ENCODE measurements at places on chromosomes 12 and 14. TPM values are rescaled to one million over a fixed set of nuclear protein-coding genes. Genes with fewer than 3 reads are reported as not detected.

DICER1 gene
- total RNA-seq = 28.7 TPM

RPS6KL1 gene
- total RNA-seq = 1.2 TPM

ATL1 gene
- total RNA-seq = 16.2 TPM

SRGAP1 gene
- 17.5 TPM for total RNA-seq

LTBR gene
- 78.4 TPM for total RNA-seq

FGF6 gene
- not detected for total RNA-seq

C12orf56 gene
- 0.77 TPM for total RNA-seq

FITM1 gene
- total RNA-seq = under 0.01 TPM

SMIM41 gene
- 2.0 TPM for total RNA-seq

CIDEB gene
- total RNA-seq = 0.51 TPM

TUNAR gene
- not detected for total RNA-seq

LGMN gene
- total RNA-seq = 22.6 TPM

TMEM52B gene
- total RNA-seq = 0.50 TPM

ACSM4 gene
- total RNA-seq = not detected

FAIM2 gene
- total RNA-seq = 3.6 TPM

INSM2 gene
- total RNA-seq = not detected

NYNRIN gene
- total RNA-seq = 8.2 TPM

KRT81 gene
- total RNA-seq = not detected

TNS2 gene
- 52.4 TPM for total RNA-seq

PITPNM2 gene
- total RNA-seq = 6.6 TPM

LBHD2 gene
- not detected for total RNA-seq

FLVCR2 gene
- total RNA-seq = 2.1 TPM

IRAK4 gene
- total RNA-seq = 20.0 TPM

LPAR5 gene
- total RNA-seq = not detected

AMN1 gene
- 9.1 TPM for total RNA-seq

OVCH1 gene
- total RNA-seq = 0.51 TPM

C12orf54 gene
- not detected for total RNA-seq

JDP2 gene
- 95.3 TPM for total RNA-seq

KRT4 gene
- total RNA-seq = under 0.01 TPM

CD27 gene
- 0.17 TPM for total RNA-seq

KLRB1 gene
- not detected for total RNA-seq

FANCM gene
- total RNA-seq = 3.1 TPM

POTEG gene
- total RNA-seq = not detected

VASH1 gene
- total RNA-seq = 4.5 TPM

VDR gene
- total RNA-seq = 9.8 TPM

SYNE3 gene
- total RNA-seq = 15.9 TPM

SDR9C7 gene
- total RNA-seq = not detected

ACVRL1 gene
- total RNA-seq = 20.8 TPM

KRT72 gene
- total RNA-seq = not detected

GNS gene
- total RNA-seq = 249 TPM

AQP6 gene
- 0.17 TPM for total RNA-seq

CLEC9A gene
- total RNA-seq = not detected

RXYLT1 gene
- 14.9 TPM for total RNA-seq

RASSF3 gene
- 37.7 TPM for total RNA-seq

RPGRIP1 gene
- under 0.01 TPM for total RNA-seq

MLXIP gene
- total RNA-seq = 17.0 TPM

MYH6 gene
- total RNA-seq = not detected
